ENCODE measurements at places on chromosomes 7 and 10.

- peak; percentile 68 for DNase-seq
Observed at GRCh38 chr7:112495810-112496462, 15.1 kb downstream of the LSMEM1 start.

DNA sequence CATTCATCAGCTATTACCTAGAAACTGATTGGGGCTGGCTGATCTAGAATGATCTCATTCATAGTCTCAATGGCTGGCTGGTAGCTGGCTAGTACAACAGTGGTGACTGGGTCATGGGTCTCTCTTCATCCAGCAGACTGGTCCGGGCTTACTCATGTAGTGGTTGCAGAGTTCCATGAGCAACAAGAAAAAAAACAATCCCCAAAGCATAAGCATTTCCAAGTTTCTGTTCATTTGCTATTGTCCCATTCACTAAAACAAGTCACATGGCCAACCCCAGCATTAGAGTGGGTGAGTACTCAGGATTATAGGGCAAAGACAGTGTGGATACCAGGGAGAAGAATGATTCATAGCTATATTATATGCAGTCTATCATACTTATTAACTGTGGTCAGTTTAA, 85.2 kb upstream of the SEMA3C start:
- peak; percentile 60 for DNase-seq

DNA sequence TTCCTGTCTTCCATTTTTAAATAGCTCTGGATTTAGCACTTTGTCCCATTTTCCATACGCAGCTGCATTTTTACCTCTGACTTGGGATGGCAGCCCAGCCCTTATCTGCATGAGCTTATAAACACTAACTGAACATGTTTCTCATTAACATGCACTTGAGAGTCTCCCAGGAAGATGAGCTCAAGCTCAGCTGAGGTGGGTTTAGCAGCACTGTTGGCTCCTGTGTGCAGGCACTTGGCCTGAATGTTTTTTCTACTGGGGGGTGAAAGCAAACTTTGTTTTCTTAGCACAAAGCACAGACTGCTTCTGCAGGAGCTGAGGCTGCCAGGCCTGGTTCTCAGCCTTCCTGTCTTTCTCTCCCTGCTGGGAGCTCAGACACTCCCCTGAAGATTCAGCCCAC, 1093.6 kb upstream of the AUTS2 start:
- no peak for DNase-seq

DNA sequence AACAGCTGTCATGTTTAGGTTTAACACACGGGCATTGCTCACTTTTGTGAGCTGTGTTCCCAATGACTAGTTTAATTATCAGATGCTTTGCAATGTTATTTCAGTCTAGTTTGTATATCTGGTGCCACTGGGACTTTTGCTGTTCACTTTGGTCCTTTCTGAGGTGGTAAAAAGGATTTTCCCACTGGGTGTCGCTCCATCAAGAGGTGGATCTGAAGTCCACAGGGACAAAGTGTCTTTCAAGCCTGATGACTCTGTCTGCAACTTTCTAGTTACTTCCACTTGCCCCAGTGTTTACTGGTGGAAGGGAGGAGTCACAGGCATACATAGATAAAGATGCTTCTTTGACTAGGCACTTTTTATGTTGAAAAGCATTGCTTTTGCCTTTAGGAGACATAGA, 242.2 kb downstream of the HGF start:
- no peak for DNase-seq

DNA sequence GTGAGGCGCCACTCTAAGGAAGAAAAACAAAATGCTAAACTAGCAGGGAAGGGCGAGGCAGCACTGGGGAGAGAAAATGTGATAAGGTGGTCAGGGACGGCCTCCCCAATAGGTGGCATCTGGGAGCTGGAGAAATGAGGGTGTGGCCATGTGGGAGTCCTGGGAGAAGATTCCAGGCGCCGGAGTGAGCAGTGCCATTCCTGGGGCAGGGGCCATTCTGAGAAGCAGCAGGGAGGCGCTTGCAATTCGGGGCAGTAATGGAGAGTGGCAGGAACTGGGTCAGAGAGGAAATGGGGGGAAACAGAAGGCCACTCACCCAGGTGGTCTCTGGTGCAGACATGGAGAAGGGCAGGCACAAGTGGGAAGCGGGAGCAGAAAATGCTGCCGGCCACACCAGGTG, 61.8 kb upstream of the LRRC18 start:
- DNase-seq, result peak; percentile 7

GRCh38 chr10:78284381-78284780, 250.7 kb downstream of the RPS24 start:
- no peak for DNase-seq

DNA sequence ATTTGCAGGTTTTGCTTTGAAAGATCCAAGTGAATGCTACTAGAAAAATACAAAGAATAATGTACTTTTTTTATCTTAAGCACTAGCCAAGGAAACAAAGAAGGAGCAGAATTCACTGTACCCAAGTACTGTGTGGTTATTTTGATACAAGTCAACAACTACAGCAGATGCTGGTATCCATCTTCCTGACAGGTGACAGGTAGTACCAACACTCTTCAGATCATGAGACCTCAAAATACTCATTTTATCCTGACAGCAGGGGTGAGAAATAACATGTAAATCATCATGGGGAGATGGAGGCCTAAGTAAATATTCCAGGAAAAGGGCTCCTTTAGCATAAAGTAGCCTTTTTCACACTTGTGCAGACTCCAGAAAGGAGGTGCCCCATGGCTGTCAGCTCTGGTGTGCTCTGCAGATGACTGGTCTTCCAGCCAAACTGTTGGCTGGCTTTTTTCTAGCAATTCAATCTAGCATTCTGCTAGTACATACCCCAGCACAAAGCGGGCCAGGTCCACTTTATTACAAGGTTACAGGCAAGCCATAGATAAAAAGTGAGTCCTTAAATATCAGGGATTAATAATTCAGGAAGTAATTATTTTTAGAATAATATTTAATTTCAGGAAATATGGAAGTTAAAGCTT, 90.4 kb downstream of the PDE1C start:
- DNase-seq, result no peak

DNA sequence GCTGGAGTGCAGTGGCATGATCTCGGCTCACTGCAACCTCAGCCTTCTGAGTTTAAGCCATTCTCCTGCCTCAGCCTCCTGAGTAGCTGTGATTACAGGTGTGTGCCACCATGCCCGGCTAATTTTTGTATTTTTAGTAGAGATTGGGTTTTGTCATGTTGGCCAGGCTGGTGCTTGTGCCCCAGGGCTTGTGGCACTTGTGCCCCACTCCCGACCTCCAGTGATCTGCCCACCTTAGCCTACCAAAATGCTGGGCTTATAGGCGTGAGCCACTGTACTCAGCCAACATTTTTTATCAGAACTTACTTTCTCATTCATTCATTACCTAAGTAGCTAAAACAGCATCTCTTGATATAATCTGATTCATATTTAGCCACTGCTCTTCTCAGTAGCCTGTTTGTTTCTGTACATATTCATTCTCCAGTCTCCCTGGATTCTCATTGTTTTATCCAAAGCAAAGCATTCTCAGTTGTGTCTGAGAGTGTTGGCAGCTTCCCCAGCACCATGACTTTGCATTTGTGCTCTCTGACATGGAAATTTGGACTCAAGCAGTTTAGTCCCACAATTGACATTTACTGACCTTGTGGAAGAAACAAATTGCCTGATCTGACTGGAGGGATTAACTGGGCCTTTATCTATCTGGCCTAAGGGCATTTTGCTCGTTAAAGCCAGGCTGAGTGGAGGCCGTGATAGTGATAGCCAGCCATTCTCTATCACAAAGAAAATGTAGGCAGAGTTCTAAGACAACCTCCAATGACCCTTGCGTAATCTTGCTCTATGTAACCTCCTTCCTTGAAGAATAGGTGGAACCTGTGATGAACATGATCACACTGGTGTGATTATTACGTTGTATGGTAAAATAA, 44.9 kb downstream of the AKR1B15 start:
- DNase-seq, result peak; percentile 99

DNA sequence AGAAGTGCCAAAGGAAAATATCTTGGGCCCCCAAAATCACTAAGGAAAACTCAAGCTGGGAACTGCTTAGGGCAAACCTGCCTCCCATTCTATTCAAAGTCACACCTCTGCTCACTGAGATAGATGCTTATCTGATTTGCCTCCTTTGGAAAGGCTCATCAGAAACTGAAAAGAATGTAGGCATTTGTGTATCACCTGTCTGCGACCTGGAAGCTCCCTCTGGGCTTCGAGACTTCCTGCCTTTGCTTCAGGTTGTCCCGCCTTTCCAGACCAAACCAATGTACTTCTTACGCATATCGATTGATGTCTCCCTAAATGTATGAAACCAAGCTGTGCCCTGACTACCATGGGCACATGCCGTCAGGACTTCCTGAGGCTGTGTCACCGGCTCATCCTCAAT, 14.5 kb upstream of the LRRC72 start:
- DNase-seq, result no peak

- DNase-seq, result peak; percentile 58
Observed at GRCh38 chr10:110137142-110137545, 70.3 kb upstream of the MXI1 start.

GRCh38 chr10:70661623-70662361, 10.5 kb upstream of the ADAMTS14 start:
- no peak for DNase-seq

DNA sequence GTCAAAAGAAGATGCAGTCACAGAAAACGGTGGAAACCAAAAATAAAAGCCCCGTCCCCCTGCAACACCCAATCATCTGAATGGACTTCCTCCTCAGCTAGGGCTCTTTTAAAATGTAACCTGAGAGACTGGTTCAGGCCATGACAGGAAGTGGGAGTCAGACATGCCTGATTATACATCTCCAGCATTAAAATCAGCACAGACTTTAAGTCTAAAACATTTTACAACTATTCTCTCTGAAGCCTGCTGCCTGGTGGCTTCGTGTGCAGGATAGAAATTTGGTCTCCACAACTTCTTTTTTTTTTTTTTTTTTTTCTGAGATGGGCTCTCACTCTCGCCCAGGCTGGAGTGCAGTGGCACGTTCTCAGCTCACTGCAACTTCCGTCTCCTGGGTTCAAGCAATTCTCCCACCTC, 30.3 kb downstream of the HACD1 start:
- peak; percentile 20 for DNase-seq

DNA sequence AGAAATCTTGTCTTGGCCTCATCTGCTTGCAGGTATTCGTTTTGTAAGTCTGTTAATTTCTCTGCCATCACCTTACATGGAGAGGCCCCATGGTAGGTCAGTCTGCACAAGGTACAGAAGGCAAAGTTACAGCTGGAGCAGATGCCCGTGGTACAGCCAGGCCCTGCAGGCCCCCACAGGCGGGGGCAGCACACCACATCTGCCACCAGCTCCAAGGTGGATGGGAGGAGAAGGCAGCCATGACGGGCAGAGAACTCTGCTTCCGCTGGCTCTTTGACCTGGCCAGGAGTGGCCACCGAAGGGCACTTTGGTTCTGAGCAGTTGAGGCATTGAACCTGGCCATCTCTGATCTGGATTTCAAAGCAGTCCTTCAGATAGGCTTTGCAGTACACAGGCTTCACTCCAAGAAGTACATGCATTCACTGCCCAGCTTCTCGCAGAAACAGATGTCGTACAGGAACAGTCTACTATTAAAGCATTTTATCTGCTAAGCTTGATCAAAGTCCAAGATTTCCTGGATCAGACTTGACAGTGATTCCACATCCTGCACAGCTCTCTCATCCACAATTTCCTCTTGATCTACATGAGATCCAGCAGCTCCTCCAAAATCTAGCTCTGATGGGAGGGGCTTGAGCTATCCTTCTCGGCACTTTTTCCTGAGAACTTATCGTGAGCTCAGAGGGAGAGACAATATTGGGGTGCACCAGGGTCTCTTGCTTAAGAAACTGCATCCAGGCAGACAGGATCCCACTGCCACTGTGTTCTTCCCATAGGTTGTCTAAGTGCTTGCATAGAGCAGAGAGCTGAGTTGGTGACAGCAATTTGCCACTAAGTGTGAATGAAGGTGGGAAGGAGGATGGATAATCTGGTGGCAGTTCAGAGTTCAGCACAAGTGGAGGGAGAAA, 120.7 kb downstream of the TRRAP start:
- DNase-seq, result no peak

GRCh38 chr7:82051601-82052000, 281.8 kb upstream of the HGF start:
- no peak for DNase-seq

DNA sequence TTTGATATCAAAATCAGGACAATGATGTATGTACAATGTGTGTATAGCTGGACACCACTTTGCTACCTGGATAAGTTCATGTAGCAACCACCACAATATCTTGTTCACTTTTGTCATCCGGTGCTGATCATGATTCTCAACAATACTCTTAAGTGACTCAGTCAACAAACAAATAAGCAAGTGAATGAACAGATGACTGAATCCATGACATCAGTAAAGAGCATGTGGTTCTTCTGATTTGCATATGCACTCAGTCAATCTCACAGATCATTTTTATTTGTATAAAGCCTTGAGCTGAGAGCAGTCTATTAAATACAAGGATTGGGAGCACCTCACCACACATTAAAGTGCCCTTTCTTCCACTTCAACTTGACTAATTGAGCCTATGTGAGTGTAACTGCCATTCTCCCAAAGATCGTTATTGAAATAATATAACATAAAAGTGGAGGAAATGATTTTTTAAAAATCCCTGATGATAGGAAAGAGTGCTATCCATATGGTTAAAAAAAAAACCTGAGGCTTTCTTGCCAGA, 69.5 kb downstream of the NPSR1 start:
- DNase-seq, result no peak

DNA sequence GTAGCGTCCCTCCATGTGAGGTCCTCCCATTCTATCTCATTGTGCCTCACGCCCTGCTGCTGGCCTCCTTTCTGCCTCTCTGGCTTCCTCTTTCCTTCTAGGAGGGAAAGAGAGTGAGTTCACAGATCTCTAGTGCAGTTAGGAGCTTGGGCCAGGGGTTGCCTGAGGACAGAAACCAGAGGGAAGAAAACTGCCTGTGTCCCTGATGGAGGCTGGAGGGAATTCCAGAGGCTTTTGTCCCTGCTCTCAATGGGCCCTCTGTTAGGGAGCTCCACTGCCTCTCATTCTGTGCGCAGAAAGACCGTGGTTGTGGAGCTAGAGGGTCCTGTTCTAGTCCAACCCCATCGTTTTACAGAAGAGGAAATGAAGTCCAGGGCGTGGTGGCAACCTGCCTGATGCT, 4.6 kb downstream of the MARVELD1 start:
- DNase-seq, result peak; percentile 46

GRCh38 chr10:92822060-92822634, 26.2 kb upstream of the EXOC6 start:
- peak; percentile 68 for DNase-seq

DNA sequence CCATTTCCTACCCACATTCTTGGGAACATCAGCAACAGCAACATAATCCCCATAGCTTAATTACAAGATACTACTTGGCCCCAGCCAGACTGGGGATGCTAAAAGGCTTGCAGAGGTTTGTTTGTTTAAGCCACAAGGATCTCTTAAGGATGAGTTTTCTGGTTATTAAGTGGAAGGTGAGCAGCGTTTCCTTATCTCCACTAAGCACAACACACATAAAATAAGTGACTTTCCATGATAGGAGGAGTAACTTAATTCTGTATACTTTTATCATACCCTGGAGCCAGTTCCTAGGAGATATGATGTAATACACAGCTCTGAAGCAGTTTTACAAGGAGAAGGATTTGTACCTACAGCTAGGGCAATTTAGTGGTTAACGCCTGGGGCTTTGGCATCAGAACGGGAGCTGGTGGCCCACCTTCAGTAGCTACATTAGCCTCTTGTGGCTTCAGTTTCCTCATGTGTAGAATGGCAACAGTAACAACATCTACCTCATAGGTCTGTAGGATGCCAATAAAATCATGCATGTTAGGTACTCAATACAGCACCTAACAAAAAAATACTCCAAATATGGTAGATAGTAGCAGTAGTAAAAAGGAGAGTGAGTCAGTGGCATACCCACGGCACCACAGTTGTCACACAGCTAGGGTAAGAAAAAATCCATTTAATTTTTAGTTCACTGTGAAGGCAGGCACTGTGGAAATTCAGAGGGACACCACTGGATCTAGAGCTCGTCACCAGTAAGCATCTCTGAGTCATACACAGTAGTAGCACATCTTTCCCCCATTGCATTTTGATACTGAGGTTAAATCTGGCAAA, 55.2 kb downstream of the DOCK4 start:
- DNase-seq, result peak; percentile 52
